ENCODE measurements at places on chromosomes 12 and 14.

DNA sequence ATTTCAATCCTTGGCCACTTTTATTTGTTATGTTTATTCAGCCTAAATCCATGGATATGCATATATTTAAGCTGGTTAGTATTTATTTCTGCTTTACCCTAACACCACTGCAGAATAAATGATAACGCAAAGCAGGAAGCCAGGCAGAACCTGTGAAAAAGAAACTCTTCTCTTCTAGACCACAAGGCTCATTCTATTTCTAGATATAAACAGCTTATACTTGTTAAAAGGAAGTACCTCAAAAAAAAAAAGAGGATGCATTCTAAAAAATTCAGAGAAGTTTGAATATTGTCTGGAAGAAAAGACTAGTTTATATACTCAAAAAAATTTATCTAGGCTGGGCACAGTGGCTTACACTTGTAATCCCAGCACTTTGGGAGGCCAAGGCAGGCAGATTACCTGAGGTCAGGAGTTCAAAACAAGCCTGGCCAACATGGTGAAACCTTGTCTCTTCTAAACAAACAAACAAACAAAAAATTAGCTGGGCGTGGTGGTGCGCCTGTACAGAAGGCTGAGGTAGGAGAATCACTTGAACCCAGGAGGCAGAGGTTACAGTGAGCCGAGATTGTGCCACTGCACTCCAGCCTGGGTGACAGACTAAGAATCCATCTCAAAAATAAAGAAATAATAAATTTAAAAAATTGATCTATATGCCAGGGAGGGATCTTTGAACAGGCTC, 55.8 kb downstream of the GALNT4 start:
- DNase-seq: no peak
- no peak overlapping the region for H3K4me3 ChIP-seq
- no peaks in the 10 kb centered on the region for H3K36me3 ChIP-seq
- H3K27me3 ChIP-seq: no peaks in the 10 kb centered on the region
- no peak overlapping the region for H3K27ac ChIP-seq

GRCh38 chr14:30966415-30967363, 58.8 kb upstream of the AP4S1 start:
- peak; percentile 23 for DNase-seq
- H3K36me3 ChIP-seq: no peaks in the 10 kb centered on the region
- no peaks in the 10 kb centered on the region for H3K27me3 ChIP-seq
- H3K27ac ChIP-seq: no peak overlapping the region

- no peak overlapping the region for H3K4me3 ChIP-seq
- no peaks in the 10 kb centered on the region for H3K36me3 ChIP-seq
- no peaks in the 10 kb centered on the region for H3K4me1 ChIP-seq
- no peak overlapping the region for H3K27ac ChIP-seq
- H3K27me3 ChIP-seq: no peaks in the 10 kb centered on the region
These were observed 44.7 kb downstream of the TMEM117 start for GRCh38 chr12:43880547-43880946.

- no peak overlapping the region for H3K27ac ChIP-seq
- no peaks in the 10 kb centered on the region for H3K27me3 ChIP-seq
These were observed 17.0 kb downstream of the RHOF start for GRCh38 chr12:121776190-121777098.

DNA sequence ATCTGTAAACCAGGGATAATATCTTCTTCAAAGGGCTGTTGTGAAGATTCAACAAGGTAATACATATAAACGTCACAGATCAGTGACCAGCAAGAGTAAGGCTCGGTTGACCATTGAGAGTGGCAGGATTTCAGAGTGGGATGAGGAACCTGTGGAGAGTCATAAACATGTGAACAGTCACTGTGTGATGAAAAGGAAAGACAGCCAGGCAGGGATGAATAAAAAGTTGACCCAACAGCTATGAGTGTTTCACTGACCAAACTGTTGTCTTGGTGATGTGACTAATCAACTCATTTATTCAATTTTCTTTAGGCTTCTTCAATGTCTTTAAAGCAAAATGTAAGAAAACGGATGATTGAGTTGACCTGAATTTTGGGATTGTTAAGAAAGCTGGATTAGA, 8.6 kb upstream of the FRMD6 start:
- no peak overlapping the region for H3K4me3 ChIP-seq
- no peaks in the 10 kb centered on the region for H3K36me3 ChIP-seq
- H3K4me1 ChIP-seq: peaks cover 3% of the 10 kb centered on the region
- DNase-seq: no peak
- no peak overlapping the region for H3K27ac ChIP-seq

GRCh38 chr12:83690465-83690864, 1003.8 kb downstream of the TMTC2 start:
- H3K27me3 ChIP-seq: no peaks in the 10 kb centered on the region
- no peaks in the 10 kb centered on the region for H3K36me3 ChIP-seq
- no peak for DNase-seq
- H3K4me1 ChIP-seq: no peaks in the 10 kb centered on the region
- no peak overlapping the region for H3K27ac ChIP-seq

DNA sequence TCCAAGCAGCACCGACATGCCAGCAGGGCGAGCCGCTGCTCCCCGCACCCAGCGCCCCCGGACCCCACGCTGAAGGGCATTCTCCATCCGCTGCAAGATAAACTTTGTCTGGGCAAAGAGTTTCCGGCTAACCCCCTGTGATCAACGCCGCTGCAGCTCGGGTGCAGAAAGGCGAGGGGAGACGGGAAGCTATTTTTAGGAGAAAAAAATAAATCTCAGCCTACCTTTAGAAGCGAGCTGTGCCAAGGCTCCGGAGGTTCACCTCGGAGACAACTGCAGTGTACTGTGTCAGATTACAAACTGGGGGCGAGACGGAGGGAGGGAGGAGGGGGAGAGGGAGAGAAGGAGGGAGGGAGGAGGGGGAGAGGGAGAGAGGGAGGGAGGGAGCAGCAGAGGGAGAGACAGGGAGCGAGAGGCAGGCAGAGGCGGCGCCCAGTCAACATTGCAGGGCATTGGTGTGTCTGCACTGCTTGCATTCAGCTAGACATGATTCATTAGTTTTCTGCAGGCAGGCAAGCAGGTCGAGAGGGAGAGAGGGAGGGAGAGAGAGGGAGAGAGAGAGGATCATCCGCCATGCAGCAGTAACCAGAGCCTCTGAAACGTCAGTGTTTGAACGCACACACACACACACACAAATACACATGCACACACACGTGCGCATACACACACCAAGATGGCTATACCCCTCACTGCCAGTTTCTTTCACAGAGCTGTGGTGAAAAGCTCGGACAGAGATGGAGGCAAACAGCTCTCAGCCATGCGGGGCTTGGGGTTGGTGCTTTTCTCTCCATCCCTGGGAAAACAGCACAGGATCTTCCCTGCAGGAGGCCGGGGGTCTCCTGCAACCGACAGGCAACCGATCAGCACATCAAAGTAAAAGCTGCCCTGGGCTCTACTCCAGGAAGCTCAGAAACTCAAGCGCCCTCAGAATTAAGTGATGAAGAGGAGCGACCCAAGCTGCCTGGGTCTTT, at the start of gene RIMBP2:
Gene RIMBP2 (minus strand): TSS at position 302 of the 971 bp plus-strand sequence. CDS start 237,286 bp downstream, outside the sequence.
- H3K4me1 ChIP-seq: peaks cover 5% of the 10 kb centered on the region
- peak; percentile 89 for DNase-seq
- H3K27ac ChIP-seq: no peak within 1 kb of the TSS
- H3K27me3 ChIP-seq: no peaks in the 10 kb centered on the region
- no peaks in the 10 kb centered on the region for H3K36me3 ChIP-seq

DNA sequence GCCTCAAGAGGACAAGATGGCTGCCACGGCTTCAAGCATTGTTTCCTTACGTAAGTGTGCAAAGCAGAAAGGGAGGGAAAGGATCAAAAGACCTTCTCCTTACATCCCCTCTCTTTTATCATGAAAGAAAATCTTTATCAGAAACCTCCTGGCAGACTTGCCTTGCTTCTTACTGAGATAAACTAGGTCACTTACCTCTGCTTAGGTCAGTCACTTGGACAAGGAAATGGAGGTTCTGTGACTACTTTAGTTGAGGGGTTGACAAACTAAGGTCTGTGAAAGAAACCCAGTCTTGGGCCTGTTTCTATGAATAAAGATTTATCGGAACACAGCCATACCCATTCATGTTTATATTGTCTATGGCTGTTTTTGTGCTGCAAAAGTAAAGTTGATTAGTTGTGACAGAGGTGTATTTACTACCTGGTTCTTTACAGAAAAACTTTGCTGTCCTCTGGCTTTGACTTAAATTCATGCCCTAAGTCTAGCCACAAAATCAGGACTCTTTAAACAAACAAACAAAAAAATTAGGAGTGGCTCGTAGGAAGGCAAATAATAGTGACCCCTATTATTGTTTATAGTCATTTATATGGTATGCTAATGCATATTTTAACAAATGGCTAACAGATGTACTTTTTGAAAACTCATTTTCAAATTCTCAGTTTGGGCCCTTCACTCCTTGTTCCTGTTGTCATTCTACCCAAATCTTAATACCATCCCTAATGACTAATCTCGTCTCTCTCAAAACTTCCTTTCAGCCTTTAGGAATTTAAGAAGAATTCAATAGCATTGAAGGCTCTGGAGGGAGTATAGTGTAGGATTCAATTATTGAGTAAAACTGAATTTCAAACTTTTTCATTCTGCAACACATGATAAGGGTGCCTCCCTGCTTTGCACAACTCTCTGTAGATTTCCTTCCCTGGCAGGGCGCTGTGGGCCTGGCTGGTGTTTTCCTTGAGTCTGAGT, 42.0 kb upstream of the ATP2B1 start:
- H3K4me3 ChIP-seq: no peak overlapping the region
- no peak for DNase-seq
- no peaks in the 10 kb centered on the region for H3K4me1 ChIP-seq
- H3K36me3 ChIP-seq: no peaks in the 10 kb centered on the region

- H3K4me3 ChIP-seq: no peak overlapping the region
- H3K27me3 ChIP-seq: no peaks in the 10 kb centered on the region
- H3K36me3 ChIP-seq: no peaks in the 10 kb centered on the region
- no peak overlapping the region for H3K27ac ChIP-seq
- DNase-seq: no peak
These were observed 47.3 kb downstream of the FBXL14 start for GRCh38 chr12:1546931-1547640.

DNA sequence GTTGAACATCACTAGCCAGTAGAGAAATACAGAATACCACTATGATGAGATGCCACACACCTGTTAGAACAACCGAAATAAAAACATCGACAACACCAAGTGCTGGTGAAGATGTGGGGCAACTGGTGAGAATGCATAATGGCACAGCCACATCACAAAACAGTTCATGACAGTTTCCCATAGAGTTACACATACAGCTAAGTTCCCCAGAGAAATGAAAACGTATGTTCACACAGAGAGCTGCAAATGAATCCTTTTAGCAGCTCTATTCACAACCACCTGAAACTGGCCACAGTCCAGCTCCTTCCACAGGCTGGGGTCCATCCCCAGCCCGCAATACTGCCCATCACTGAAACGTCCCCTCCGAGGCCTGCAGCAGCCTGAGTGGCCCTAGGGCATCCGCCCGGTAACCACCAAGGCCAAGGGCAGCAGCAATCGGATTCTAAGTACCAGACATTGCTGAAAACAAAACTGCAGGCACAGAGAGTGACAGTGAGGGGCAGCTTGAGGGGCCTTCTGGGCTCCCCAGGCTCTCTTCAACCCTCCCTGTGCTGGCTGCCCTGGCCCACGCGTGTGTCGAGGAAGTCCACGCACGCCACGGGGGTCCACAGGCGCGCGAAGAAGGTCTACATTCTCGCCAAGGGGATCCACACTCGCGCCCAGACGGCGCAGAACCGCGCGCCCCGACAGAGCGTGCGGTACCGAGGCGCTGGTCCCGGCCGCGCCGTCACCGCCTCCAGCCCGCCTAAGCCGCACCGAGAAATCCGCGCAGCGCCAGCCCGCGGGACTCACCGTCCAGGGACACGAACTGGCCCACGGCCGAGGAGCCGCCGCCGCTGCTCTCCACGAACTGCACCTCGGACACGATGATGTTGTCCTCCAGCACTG, 903 bp downstream of the BRF1 start:
- no peaks in the 10 kb centered on the region for H3K4me1 ChIP-seq
- no peaks in the 10 kb centered on the region for H3K27me3 ChIP-seq
- H3K27ac ChIP-seq: peak overlapping the region; percentile 95
- H3K36me3 ChIP-seq: no peaks in the 10 kb centered on the region

DNA sequence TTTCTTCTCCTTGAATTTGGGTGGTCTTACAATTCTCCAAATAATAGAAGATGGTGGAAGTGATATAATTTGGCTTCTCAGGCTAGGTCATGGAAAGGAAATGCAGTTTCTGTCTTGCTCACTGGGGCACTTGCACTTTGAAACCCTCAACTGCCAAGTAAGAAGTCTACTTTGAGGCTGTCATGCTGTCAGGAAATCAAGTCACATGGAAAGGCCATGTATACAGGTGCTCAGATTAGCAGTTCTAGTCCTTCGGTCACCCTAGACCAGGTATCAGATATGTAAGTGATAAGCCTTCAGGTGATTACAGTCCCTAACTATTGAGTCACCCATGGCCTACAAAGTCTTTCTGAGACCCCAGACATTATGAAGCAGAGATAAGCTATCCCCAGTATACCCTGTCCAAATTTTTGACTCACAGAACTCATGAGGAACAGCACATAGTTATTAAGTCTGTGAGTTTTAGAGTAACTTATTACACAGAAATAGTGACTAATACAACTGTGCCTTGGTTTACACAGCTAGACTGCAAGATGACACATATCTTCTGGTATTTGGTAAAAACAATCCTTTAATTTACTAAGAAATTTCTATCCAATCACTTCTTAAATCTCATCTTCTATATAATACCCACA, 26.3 kb upstream of the BBS10 start:
- H3K27ac ChIP-seq: no peak overlapping the region
- H3K36me3 ChIP-seq: no peaks in the 10 kb centered on the region
- H3K4me1 ChIP-seq: no peaks in the 10 kb centered on the region

- H3K27me3 ChIP-seq: no peaks in the 10 kb centered on the region
- H3K27ac ChIP-seq: no peak overlapping the region
- peak; percentile 9 for DNase-seq
- no peak overlapping the region for H3K4me3 ChIP-seq
- H3K36me3 ChIP-seq: no peaks in the 10 kb centered on the region
- H3K4me1 ChIP-seq: peaks cover 2% of the 10 kb centered on the region
These were observed 144.4 kb downstream of the CAND1 start for GRCh38 chr12:67413577-67413976.

DNA sequence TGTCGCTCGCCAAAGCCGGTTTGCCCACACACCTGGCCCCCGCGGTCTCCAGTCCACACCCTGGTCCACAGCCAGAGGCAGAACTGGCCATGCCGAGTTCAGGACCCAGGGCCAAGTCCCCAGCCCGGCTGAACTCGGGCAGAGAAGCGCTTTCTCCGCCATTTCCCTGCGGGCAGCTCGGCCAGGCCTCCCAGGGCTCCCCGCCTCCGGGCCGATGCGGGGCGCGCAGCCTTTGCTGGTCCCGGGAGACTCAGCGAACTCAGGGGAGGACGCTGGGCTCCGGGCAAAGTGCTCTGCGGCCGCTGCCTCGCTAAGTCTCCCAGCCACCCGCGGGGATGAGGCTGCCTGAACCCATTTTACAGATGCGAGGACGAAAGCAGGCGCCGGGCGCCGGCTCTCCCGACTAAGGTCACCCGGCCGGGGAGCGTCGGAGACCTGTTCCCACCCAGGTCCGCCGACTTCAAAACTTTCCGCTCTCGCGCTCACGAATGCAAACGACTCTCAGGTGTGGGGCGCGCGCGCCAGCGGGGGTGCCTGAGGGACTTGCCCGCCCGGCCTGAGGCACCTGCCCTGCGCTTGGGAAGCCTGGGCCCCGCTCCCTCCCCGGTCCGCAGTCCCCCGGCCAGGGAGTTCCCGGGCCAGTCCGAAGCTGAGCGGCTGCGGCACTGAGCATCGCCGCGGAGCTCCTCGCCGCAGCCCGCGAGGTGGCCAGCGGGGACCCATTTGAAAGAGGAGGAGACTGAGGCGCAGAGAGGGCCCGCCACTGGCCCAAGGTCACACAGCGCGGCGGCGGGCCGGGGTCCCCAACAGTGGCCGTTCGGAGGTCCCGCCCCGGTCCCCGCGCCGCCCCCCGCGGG, 627 bp downstream of the TESC start:
- H3K4me3 ChIP-seq: peak overlapping the region; percentile 33
- no peaks in the 10 kb centered on the region for H3K4me1 ChIP-seq
- peaks cover 10% of the 10 kb centered on the region for H3K27me3 ChIP-seq
